ENCODE measurements at places on chromosomes 16 and 17.

DNA sequence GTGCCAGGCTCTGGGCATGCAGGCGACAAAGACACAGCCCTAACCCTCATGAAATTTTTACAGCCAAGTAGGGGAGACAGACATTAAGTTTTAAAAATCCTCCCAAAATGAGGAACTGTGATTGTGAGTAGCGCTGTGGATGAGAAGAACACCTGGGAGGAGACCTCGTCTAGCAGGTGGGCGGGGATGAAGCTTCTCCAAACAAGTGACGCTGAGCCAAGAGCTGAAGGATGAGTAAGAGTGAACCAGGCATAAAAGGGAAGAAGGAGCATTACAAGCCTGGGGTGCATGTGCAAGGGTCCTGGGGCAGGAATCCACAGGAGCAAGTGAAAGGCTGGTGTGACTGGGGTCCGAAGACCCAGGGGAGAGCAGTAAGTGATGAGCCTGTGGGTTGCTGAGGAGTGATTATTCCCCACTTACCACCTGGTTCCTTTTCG, 149.4 kb upstream of the HS3ST2 start:
- no peak for DNase-seq

- no peak for DNase-seq
These were observed 11.8 kb downstream of the RFFL start for GRCh38 chr17:35051579-35052240.

- DNase-seq: no peak
These were observed 4.0 kb downstream of the CTC1 start for GRCh38 chr17:8243827-8244226.

- no peak for DNase-seq
These were observed 21.2 kb downstream of the METTL9 start for GRCh38 chr16:21620592-21620991.

DNA sequence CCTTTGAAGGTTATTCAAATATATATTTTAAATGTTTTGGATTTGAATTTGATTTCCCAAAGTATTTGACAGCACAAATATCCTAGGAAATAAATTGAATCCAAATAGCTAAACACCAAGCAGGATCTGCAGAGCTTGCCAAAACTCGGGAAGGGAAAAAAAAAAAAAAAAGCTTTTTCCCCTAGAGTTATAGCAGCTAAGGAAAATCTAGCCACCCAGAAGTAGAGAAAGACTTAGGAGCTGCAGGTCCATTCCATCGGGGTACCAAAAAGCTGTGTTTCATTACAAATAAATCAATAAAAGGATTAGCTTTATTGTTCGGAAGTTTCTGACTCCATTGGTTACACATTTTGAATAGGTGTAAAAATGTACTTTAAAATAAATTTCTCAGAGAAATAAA, 19.3 kb downstream of the HSF5 start:
- DNase-seq: no peak

DNA sequence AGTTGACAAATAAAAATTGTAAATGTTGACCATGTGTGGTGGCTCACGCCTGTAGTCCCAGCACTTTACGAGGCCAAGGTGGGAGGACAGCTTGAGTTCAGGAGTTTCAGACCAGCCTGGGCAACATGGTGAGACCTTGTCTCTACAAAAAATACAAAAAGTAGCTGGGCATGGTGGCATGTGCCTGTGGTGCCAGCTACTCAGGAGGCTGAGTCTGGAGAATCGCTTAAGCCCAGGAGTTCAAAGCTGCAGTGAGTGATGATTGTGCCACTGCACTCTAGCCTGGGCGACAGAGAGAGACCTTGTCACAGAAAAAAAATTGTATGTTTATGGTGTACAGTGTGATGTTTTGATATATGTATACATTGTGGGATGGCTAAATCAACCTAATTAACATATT, 119.6 kb downstream of the NPIPB5 start:
- DNase-seq: no peak

DNA sequence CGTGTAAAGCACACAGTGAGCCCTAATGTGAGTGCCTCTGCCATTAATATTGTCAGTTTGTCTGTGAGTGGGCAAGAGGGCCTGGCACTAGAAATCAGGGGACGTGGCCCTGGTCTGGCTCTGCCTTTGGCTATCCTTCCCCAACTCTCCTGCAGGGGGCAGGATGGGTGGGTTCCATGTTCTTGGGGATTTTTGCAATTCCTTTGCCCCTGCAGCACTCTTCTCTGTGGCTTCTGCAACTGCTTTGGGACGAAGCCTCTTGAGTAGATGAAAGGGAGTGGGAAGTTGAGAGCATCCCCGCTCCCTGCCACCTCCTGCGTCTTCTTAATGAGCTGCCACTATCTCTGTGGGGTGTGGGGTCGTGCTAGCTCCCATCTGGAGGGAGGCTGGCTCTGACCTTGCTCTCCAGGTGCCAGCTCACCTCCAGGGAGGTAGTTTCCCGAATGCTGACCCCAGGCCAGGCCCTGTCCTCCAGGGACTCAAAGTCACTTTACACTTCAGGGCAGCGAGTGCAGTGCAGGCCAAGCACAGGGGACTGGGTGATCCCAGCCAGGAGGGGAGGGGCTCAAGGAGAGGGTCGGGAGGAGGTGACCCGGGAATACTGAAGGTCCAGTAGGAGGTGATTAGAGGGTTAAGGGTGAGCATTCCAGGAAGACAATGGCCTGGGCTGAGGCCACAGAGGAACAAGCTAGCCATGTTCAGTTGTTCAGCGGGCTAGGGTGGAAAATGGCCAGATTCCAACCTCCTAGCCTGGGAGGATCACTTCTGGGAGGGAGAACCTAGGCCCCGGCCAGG, 121.0 kb upstream of the NLRP1 start:
- DNase-seq: no peak

DNA sequence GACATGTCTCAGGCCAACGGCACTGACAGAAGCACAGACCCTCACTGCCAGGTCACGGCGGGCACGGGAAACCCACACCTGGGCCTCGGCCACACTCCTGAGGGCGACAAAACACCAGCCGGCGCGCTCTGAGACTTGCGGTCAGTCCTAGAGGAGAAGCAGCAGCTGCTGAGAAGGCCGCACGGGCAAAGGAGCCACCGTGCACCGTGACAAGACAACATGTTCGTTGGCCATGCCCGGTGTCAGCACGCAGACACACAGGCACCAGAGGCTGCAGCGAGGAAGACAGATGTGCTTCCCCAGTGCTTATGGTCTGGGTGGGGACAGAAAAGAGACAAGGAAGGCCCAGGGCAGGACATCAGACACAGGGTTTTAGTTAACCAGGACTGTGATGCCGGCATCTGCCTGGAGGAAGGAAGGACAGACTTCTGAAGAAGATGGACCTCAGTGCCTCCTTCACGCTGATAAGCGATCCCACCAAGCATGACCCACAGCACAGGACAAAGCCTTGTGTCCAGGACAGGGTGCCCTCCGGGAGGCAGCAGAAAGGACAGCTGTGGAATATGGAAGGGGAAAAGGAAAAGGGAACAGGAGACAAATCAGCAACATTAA, 84.0 kb downstream of the ANKRD11 start:
- DNase-seq: no peak

DNA sequence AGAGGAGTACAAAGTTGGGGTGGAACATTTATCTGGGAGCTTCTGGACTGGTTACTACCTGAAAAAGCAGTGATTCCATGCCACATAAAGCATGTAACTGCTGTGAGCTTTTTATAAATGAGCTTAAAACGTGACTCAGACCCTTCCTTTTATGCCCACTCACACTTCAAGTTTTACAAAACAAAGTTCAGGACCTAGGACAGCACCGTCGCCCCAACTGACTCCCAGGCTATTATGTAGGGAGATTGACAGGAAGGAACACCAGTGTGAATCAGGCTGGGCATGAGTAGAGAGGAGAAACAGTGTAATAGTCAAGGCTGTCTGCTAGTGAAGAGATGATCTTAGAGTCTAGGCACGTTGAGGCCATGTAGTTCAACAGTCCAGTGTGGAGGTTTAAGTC, 91.6 kb upstream of the DNAH9 start:
- DNase-seq: no peak

GRCh38 chr16:62652441-62653120, 616.3 kb upstream of the CDH8 start:
- no peak for DNase-seq

DNA sequence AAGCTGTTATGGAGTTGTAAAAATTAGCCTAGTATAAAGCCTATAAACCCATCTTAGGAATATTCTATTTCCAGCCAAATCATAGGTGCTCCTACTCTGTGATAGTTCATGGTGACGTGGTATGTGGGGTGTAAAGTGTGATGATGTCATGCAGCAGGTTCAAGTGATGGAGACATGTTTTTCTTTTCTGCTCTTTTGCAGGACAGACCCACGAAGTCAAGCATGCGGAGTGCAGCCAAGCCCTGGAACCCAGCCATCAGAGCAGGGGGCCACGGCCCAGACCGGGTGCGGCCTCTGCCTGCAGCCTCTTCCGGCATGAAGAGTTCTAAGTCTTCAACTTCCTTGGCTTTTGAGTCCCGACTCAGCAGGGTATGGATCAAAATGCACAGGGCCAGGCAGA, 87.3 kb downstream of the SPECC1 start:
- DNase-seq: no peak

GRCh38 chr16:3038896-3039295, 2.2 kb upstream of the BICDL2 start:
- DNase-seq: no peak

Data from activated T-helper 9 cell treated with anti-CD3 and anti-CD28 coated beads, Interleukin-2, amount 50 U/mL, for 16 hours (primary cell).